Non-pigmented ciliary epithelial cell (primary cell): ENCODE measurements at places on chromosomes 13 and 19.

DNA sequence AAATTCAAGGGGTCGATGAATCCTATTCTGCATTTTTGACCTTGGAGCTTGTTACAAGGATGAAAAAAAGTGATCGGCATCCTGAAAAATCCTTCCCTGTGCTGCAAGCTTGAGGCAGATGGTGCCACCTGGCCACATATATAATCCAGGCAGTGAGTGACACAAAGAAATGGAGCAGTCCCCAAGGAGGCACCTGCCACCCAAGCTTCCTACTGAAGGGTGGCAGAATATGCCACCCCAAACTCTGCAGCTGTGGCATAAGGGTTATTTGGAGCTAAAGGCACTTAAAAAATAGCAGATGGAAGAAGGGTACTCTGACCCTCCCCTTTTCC lies 15.4 kb downstream of the TMEM272 start:
- DNase-seq, result no peak

DNA sequence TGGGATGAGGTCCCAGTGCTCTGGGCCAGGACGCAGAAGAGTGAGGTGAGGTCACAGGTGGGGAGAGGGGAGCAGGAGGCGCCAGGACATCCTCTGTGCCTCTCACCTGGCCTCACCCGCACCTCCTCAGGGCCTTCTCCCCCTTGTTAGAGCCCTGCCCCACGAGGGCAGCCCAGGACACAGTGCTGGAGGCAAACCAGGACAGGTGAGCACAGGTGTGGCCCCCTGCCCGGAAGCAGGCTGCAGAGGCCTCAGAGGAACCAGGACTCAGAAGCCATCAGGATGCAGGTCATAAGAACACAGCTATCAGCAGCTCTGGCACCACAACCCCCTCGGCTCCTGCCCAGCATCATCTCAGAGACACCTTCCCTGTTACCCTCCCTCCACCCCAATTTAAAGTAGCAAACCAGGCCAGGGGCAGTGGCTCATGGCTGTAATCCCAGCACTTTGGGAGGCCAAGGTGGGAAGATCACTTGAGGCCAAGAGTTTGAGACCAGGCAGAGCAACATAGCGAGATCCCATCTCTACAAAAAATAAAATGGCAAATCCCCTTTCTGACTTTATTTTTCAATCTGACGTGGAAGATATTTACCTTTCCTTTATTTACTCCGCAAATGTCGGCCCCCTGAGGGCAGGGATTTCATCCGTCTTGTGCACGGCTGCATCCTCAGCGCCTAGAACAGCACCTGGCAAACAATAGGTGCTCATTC lies at the start of gene CEACAM16:
CEACAM16 (plus strand) TSS at position 660 of the 710 bp plus-strand sequence. CDS start 2,306 bp downstream, outside the sequence.
- DNase-seq, result no peak

DNA sequence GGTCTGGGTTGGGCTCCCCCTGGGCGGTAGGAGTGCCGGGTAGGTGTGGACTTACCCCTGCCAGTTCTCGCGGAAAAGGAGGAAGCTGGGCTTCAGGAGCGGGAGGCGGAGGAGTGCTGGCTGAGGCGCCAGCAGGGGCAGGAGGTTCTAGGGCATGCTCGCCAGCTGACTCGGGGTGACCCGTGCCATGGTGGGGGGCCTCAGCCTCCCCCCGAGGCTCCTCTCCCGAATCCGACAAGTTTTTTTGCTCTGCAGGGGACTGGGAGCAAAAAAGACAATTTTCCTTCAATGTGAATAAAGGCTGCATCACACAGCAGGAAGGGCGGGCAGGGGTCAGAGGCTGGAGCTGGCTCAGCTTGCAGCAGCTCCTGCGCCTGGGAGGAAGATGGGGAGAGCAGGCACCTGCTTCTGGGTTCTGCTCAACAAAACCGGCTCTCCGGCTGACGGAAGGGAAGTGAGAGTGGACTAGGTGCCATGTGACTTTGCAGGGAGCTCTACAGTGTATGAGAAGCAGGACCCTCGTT lies 26.5 kb downstream of the RANBP3 start:
- DNase-seq, result no peak

DNA sequence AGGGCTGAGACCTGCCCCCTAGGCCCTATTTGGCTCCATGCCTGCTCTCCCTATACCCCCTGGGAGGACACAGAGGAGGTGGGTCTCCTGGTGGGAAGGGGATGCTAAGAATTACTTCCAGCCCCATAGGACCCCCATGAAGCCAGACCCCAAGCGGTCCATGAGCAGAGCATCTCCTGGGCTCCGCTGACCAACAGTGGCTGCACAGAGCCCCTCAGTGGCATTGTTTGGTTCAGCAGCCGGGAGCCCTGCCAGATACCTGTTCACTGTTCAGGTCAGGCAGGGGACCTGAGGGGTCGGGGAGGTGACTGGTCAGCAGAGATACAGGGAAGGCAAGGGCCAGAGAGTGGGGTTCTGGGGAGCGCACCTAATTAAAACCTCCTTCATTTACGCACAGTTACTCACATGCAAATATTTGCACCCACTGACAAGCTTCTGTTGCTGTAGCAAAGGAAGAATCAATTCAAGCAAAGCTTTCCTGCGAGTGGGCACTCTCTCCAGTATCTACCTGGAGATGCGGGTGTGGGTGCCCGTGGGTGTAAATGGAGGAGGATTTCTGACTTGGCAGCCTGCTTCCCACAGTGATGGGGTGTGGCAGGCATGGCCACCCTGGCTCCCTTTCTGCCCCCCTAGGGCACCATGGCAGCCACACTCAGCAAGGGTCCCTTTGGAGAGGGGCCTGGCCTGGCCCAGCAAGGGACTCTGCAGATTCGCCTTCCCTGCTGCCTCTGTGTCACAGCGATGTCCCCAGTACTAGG lies 83.5 kb downstream of the CHST8 start:
- DNase-seq, result no peak

DNA sequence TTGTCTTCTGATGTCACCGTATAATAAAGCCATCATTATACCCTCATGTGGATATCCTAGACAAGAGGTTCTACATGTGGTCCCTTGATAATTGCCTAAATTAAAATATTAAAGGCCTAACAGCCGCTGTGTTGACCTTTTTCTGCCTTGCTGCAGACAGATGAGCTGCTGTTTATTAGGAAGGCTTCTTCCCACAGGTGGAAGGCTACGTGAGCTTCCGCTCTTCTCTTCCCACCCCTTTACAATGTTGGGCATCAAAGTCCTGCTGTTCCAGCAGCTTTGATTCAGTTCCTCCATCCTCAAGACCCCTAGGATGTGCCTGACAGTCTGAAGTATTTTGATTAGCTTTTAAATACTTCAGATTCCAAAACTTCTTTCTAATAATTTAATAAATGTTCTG lies 217.1 kb downstream of the PCCA start:
- DNase-seq, result no peak

GRCh38 chr19:57075125-57075524 lies 44.7 kb upstream of the USP29 start:
- no peak for DNase-seq

- DNase-seq, result peak; percentile 91
These were observed 48.0 kb downstream of the RGCC start for GRCh38 chr13:41505209-41505835.

GRCh38 chr13:103067751-103068555 lies 1.7 kb upstream of the SLC10A2 start:
- no peak for DNase-seq

- DNase-seq, result no peak
These were observed 21.0 kb downstream of the TNFSF9 start for GRCh38 chr19:6551607-6552450.

- DNase-seq, result no peak
These were observed 5.6 kb downstream of the NDUFS7 start for GRCh38 chr19:1389033-1389940.

- DNase-seq, result no peak
These were observed 5.3 kb upstream of the TCF3 start for GRCh38 chr19:1657746-1658145.

DNA sequence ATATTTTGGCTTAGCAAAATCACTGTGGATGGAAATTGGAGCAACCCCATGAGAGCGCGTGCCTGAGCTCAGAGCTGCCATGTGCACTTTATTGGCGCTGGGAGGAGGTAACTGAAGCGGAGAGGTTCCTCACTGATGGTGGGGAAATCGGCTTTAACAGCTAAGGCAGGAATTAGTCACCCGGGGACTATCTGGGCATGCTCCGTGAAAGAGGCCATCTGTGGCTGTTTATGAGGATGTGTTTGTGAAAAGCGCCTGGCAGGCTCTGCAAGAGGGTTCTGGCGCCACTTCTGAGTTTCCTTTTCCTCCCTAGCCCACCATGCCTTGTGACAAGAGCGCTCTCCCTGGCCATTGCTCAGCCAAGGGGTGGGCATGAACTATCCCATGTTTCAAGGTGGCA lies 815.6 kb downstream of the UQCRFS1 start:
- DNase-seq, result no peak

GRCh38 chr13:26698392-26699196 lies 62.0 kb downstream of the GPR12 start:
- DNase-seq, result peak; percentile 34

- no peak for DNase-seq
These were observed 721.5 kb upstream of the KLHL1 start for GRCh38 chr13:70829748-70830147.

- DNase-seq, result no peak
These were observed 177.3 kb upstream of the SERP2 start for GRCh38 chr13:44196196-44196751.

DNA sequence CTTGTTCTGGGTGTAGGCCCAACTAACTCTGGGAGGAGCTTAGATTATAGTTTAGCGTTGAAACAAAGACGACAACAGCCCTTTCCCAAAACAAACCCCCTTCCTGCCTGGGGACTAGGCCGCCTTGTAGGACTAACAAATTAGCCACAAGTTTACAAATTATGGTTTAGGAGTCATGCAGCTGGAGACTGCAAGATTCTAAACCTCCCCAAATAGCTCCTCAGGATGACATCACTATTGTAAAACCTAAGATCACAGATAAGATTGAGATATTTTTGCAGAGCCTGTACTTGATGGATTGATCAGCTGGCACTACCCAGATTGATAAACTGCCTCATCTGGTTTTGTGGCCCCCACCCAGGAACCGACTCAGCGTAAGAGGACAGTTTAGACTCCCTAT lies 2.3 kb upstream of the SLC25A15 start:
- DNase-seq, result no peak

DNA sequence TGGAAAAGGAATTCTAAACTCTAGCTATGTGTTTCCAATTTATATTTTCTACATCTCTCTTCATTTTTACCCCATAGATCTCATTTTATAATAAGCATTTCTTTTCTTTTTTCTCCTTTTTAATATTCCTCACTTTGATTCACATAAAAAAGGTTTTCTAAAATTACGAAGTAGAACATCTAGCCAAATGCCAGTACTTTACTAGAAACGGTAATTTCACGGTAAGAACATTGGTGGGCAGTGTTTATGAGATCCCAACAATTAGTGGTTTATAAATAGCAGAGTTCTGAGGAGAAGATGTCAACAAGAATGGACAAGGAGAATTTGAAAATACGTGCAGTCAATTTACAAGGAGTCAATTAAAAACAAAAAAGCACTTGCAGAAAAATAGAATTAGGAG lies 94.8 kb downstream of the PCDH9 start:
- DNase-seq, result no peak

DNA sequence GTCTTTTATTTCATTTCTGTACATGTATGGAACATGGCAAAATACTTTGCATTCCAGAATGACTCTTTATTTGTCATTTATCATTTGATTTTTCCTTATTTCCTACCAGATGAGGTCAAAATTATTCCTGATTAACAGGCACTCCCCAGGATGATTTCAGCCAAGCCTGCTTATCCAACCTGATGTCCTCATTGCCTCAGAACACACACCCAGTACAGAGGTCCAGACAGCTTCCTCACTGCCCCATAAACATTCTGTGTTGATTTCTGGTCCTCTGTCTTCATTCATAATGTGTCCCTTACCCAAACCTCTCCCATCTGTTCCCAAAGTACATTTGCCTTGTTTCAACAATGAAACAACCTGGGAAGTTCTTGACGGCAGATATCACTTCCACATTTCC lies 367.4 kb downstream of the MTUS2 start:
- no peak for DNase-seq

- DNase-seq, result no peak
These were observed 26.3 kb upstream of the SERP2 start for GRCh38 chr13:44347301-44347700.

GRCh38 chr19:42122691-42123607 lies 9.3 kb downstream of the POU2F2 start:
- DNase-seq, result no peak

- peak; percentile 30 for DNase-seq
These were observed 104.5 kb downstream of the UGGT2 start for GRCh38 chr13:95948656-95949055.

GRCh38 chr19:14411161-14411937 lies 7.8 kb downstream of the DDX39A start:
- DNase-seq, result no peak

DNA sequence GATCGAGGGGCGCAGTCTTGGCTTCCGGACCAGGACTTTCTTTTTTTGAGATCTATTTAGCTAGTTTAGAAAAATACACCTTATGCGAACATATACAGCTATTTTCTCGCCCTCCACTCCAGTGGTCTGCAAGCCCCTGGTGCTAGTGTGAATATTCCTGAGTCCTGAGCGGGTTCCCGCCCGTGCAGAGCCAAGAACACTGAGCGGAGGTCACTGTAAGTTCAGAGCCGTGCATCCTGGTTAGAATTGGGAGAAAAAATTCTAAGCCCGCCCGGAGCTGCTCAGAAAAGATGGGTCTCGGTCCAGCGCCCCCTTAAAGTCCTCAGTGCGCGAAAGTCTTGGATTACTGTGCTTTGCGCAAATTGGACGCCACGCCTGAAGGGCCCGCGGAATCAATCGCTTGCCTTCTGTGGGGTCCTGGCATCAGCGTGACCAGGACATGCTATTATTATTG lies 117.7 kb downstream of the KCNRG start:
- no peak for DNase-seq

DNA sequence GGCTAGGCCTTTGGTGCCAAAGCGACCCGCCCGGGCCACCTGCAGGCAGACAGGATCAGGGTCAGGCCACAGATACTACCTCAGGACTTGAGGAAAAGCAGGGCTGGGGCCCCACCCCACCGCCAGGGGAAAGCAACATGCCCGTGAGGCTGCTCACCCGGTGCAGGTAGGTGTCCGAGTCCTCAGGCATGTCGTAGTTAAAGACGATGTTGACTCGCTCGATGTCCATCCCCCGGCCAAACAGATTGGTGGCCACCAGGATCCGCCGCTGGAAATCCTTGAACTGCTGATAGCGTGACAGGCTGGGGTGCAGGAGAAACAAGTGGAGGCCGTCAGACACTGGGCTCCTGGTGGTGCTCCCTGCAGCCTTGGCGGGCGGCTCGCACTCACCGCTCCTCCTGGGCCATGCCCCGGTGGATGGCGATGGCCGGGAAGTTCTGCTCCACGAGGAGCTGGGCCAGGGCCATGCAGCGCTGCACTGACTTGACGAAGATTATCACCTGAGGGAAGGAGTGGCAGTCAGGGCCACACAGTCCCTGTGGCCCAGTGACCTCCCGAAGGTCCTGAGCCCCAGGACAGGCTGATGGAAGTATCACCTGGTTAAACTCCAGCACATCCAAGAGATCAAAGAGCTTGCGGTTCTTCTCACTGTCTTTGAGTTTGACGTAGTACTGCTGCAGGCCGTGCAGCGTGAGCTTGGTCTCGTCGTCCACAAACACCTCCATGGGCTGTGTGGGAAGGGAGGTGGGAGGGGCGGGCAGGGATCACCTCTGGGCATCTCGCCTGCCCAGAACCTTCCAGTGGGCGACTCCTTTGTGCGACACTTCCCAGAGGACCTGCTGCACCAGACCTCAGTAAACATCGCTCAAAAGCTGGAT lies 9.8 kb downstream of the DDX39A start:
- DNase-seq, result no peak
